Left ventricle myocardium inferior (tissue), 1 donor: ENCODE measurements at places on chromosomes 13 and 19. TPM values are rescaled to one million over a fixed set of nuclear protein-coding genes. Genes with fewer than 3 reads are reported as not detected.

Gene GJB2
- total RNA-seq = not detected

Gene ZFP36
- total RNA-seq = 34.8 TPM

DNA sequence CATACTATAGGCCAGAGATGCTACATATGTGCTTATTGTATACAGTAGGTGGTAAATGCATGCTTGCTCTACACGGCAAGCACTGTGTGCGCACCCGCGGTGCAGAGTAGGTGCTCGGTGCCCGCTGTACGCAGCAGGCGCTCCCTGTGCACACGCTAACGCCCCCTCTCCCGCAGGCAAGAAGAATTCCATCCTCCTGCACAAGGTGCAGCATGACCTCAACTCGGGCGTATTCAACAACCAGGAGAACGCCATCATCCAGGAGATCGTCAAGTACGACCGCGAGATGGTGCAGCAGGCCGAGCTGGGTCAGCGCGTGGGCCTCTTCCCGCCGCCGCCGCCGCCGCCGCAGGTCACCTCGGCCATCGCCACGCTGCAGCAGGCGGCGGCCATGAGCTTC is 17.7 kb downstream of the POLRMT start:
- H3K27me3 ChIP-seq = peaks cover 24% of the 10 kb centered on the region
- H3K4me3 ChIP-seq = no peak overlapping the region
- no peak for DNase-seq
- H3K36me3 ChIP-seq = peaks cover 38% of the 10 kb centered on the region
- H3K27ac ChIP-seq = no peak overlapping the region

DNA sequence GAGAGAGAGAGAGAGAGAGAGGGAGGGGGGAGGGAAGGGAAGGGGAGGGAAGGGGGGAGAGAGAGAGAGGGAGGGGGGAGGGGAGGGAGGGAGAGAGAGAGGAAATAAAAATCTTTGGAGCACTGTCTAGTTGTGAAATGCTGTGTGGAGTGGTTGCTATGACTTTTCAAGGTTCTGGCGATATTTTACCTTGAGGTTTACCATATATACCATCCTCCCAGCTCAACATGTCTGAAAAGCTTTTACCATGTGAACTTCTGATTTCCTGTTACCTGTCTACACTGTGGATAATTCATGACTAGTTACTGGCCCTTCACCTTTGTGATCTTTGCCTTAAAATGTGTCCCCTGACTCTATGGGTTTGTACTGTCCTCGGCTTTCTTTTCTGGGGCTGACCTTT is 38.2 kb downstream of the SERP2 start:
- no peaks in the 10 kb centered on the region for H3K4me1 ChIP-seq
- no peak overlapping the region for H3K4me3 ChIP-seq
- no peak overlapping the region for H3K27ac ChIP-seq
- no peak for DNase-seq
- H3K27me3 ChIP-seq = no peaks in the 10 kb centered on the region
- no peaks in the 10 kb centered on the region for H3K36me3 ChIP-seq

Gene SIGLECL1
- total RNA-seq = not detected

Gene C3
- 133 TPM for total RNA-seq

Gene CLPTM1
- total RNA-seq = 89.3 TPM
